Suppressor macrophage treated with lipopolysaccharide for 1 hour (primary cell): ENCODE measurements at places on chromosomes 5 and 9.

- no peak for DNase-seq
Observed at GRCh38 chr9:92895812-92896436, 18.1 kb upstream of the ZNF484 start.

DNA sequence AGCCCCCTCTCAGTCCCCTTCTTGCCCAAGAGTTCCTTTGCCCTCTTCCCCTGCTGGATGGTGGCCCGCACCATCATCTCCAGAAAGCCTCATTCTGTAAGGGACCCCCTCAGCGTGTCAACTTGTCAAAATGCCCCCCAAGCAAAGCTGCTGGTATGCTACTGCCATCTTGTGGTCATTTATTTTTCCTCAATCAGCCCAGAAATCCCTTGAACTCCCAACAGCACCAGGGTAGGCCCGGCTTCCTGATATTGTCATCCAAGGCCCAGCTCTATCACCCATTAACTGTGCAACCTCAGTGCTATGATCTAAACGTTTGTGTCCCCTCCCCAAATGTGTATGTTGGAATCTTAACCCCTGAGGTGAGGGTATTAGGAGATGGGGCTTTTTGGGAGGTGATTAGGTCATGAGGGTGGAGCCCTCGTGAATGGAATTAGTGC lies 53.2 kb upstream of the FBXW11 start:
- peak; percentile 45 for DNase-seq

DNA sequence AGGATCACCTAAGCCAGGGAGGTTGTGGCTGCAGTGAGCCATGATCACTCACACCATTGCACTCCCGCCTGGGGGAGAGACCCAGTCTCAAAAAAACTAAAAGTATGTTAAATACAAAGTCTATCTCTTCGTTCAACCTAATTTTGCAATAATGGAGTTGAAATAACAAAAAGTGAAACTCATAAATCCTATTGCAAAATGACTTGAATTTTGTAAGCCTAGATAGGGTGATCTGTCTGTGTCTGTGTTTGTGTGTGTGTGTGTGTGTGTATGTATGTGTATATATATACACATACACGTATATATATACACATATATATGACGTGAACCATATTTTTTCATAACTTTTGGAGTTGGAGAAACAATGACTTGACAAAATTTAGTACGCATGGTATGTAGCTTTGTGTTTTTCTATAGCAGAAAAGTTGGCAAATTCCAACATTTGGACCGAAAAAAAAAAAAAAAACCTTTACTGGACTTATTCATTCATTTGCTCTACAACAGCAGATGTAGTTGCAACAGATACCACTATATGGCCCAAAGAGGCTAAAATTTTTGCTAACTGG lies 76.9 kb upstream of the CDH6 start:
- no peak for DNase-seq

DNA sequence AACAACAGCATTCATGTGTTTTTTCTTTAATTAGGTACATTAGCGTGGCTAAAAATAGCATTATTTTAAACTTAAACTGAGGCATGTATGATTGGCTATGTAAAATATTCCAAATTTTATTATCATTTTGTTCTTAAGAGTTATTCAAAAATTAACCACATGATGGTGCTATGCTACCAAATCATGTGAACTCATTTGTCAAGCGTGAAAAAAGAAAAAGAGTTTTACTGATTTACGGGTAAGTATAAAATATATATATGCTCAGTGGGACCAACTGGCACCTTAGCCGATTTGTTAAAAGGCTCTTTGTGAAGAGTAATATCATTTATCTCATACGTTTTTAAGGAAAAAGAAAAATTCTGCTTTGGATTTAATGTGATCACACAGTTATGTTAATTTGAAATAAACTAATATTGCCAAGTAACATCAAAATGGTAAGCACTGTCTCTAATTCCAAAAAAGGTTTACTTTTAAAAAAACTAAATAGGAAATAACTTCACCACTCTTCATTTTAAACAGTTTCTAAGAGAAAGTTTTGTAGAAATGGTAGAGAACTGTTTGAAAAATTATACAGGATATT lies 1042.3 kb downstream of the CDH12 start:
- peak; percentile 73 for DNase-seq

- no peak for DNase-seq
Observed at GRCh38 chr5:163548649-163549048, 43.2 kb downstream of the MAT2B start.

GRCh38 chr5:132687995-132688394 lies 14.2 kb downstream of the IL4 start:
- no peak for DNase-seq

DNA sequence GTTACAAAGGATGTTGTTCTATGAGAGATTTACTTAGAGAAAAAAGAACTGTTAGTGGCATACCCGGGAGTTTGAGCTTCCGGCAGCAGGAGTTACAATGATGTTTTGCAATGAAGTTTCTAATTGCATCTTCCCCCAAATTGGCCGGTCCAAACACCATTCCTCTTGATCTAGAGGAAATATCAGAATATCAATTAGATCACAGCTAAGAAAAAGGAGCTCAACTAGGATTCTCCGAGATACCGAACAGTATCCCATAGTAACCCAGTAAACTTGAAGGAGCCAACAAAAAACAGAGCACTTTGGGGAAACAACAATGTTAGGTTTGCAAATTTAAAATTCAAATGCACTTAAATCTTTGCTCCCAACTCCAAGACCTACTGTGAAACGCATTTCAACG lies 159.5 kb downstream of the TRPM6 start:
- no peak for DNase-seq

DNA sequence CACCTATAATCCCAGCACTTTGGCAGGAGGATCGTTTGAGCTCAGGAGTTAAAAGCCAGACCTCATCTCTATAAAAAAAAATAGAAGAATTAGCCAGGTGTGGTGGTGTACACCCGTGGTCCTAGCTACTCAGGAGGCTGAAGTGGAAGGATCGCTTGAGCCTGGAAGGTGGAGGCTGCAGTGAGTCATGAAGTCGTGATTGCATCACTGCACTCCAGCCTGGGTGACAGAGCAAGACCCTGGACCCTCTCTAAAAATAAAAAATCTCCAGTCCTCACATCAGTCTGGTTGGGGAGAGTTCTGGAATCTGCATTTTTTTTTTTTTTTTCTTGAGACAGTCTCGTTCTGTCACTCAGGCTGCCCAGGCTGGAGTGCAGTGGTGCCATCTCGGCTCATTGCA lies 9.3 kb downstream of the FPGS start:
- no peak for DNase-seq

- DNase-seq: no peak
Observed at GRCh38 chr5:40587376-40587775, 92.3 kb upstream of the PTGER4 start.

- no peak for DNase-seq
Observed at GRCh38 chr5:102759289-102759688, 4.2 kb downstream of the PAM start.

GRCh38 chr5:181181650-181182565 lies 23.1 kb downstream of the TRIM7 start:
- peak; percentile 81 for DNase-seq

DNA sequence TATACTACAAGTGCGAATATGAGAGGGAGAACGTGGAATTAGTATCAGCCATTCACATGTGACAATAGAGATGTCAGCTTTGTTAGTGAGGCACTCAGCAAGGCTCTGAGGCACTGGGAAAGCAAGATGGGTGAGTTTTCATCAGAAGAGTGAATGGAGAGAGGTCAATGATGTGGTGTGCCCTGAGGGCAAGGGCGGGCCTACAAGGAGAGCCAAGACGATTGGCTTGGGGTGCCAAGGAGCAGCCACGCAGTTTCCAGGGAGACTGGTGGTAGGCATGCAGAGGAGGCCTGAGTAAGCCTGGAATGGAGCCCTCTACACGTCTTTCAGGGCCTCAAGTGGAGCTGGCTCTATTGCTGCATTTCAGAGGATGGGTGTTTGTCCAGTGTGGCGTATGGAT lies 24.7 kb downstream of the BTF3 start:
- DNase-seq: no peak

DNA sequence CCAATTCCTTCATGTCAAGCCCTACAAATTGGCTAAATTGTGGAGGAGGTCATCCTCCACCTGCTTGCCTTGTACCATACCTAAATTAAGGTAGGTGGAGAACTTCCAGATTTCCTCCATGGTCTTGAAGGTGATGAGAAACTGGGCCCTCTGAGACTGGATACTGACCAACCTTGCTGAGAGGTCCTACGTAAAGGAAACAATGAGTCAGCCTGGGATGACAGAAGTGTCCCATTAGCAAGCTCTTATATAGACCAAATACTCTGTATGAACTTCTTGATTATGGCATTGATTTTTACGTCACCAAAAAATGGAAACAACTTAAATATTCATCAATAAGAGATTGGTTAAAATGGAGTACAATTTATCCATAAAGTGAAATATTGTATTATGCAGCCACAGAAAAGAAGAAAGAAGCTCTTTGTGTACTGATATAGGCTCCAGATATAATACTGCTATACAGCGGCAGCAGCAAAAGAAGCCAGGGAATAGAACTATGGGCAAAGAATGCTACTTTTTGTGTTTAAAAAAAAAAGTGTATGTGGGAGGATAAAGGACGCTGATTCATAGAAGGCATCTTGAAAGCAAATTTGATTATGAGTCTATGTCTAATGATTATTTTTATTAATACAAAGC lies 18.3 kb downstream of the SH3TC2 start:
- peak; percentile 56 for DNase-seq

DNA sequence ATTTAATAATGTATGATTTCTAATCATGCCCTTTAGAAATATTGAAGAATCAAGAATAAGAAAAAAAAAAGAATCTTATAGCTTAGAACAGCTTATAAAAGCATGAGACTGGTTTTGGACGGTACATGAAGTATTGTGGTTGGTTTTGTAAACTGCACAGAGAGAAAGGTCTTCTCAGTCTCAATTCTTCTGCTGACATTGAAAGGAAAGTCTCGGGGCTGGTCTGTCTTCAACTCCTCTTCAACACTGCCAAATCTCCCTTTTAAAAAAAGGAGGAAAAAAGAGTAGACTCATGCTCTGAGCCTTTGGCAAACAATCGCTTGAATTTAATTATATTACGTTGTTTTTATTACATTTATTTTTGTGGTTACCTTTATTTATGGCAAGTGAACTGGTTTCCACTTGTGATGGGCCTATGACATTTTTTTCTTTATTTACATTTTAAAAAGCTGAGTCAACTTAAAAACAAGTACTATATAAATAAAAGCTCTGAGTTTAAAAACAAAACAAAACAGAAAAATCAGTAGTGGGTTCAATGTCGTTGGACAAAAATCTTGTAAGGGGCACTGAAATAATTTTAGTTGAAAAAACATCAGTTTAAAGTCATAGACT lies 32.8 kb upstream of the EBF1 start:
- no peak for DNase-seq

DNA sequence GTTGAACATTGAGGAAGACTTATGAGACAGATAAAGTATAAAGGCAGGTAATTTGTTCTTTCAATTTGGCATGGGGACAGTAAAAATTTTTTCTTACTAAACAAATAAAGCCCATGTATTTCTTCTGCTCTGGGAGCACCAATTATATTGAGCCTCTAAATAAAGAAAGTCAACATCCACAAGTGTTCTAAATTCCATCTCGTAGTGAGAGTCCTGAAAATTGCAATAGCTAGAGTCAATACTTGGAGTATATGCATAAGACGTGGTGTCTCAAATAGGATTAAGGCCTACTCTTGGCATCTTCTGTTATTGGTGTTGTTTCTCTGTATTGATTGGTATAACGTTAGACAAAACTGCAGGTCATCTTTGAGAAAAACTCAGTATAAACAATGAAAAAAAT lies 120.5 kb upstream of the CDKN2B start:
- DNase-seq: no peak

- DNase-seq: peak; percentile 24
Observed at GRCh38 chr9:123929177-123929869, 603 bp downstream of the DENND1A start.
